ENCODE measurements at places on chromosomes 13 and 19.

DNA sequence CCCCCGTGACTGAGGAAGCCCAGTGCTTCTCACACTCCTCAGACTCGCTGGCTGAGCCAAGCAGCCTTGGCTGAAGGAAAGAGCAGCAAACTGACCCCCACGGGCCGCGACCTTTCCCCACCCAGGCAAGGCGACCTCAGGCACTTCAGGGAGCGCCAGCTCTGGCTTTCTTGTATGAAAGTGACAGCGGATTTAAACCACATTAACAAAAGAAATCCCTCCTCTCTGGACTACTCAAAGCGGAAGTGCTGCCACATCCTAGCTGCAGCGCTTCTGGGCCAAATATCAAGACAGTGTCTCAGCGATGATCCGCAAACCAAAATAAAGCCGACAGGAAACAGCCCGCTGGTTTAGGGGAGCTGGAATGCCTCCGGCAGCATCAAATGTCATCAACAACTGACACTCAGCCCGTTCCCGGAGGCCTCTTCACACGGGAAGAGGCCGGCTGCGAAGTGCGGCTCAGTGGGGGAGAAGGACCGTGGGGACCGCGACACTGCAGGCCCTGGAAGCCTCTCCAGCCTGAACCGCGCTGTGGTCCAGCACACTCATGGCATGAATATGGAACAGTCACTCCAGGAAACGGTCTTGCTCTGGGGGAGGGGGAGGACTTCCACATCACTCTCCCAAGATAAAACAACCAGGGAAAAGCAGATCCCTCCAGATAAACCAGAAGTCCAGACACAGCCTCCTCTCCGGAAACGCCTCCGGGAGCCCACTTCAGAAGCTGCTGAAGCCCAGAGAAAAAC is 1.4 kb downstream of the RASA3 start:
- DNase-seq = peak; percentile 75

- peak; percentile 27 for DNase-seq
These were observed 680 bp downstream of the LIG4 start for GRCh38 chr13:108214441-108215271.

DNA sequence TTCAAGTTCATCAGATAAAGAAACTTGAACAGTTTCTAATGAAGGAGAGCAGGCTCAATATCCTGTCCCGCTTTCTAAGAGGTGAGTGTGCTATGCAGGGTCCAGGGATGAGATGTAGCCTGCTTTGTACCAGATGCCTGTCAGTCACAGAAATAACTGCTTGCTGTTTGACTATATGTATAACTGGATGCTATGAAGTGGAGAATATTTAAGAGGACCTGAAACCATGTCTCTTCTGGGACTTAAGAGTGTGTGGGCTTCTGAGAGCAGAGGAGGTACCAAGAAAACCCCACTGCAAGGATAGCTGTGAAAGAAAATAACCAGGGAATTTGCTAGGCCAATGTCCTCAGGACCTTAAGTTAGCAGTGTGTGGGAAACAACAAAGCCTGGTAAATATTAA is 246.3 kb upstream of the RFC3 start:
- DNase-seq = no peak

DNA sequence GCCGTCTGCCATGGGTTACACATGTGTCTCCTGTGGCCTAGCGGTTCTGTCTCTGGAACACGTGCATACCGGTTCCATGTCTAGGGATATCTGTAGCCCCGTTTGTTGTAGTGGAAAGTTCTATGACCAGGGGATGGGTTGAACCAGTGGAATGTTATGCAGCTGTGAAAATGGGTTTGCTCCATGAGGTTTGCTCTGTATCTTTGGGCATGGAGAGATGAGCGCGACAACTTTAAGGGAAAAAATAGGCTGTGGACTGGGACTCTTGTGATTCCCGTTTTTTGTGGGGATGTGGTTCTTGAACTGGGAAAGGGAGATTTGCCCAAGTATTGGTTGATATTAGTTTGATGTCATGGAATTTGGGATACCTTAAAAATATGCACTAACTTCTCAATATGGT is 120.4 kb downstream of the KDM4B start:
- DNase-seq = no peak

DNA sequence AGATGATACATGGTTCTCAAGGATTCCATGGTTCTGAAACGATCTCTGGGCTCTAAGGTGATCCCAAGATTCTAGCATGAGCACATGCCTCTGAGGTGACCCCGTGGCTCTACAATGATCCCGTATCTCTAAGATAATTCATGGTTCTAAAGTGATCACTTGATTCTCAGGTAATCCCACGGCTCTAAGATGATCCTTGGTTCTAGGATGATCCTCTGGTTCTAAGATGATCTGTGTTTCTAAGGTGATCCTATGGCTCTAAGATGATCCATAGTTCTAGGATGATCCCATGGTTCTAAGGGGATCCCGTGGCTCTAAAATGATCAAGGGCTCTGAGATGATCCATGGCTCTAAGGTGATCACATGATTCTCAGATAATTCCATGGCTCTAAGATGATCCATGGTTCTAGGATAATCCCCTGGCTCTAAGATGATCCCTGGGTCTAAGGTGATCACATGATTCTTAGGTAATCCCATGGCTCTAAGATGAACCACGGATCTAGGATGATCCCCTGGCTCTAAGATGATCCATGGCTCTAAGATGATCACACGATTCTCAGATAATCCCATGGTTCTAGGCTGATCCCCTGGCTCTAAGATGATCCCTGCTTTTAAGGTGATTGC is 21.3 kb downstream of the NUMBL start:
- DNase-seq = no peak

DNA sequence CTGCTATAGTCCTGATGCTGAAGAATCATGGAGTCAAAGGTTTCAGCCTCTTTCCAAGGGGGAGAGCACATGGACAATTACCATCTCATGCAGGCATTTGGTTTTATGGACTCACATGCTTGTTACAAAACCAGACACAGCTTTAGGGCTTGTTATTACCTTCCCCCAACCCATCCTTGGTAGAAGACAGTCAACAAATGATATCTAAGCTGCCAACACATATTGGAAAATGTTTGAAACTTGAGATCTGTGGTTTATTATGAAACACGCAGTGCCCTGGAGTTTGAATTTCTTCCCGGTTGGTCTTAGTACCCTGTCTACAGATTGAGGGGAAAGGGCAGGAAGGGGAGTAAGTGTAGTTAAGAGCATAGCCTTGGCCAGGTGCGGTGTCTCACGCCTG is 12.5 kb upstream of the CYP2A6 start:
- DNase-seq = no peak

- no peak for DNase-seq
These were observed 6.3 kb upstream of the CPB2 start for GRCh38 chr13:46111151-46111550.

Measured in dermis blood vessel endothelial cell (primary cell).